Stimulated activated CD8-positive, alpha-beta memory T cell treated with anti-CD3 and anti-CD28 coated beads, Interleukin-7, amount 100 ng/mL, for 24 hours (primary cell): ENCODE measurements at places on chromosomes 2 and 18.

GRCh38 chr18:32732165-32732564 is 40.7 kb downstream of the KLHL14 start:
- no peak for DNase-seq

- DNase-seq: peak; percentile 83
Observed at GRCh38 chr2:171434013-171434989, at the start of gene DCAF17. Gene DCAF17 (plus strand): TSS chr2:171434226. CDS start chr2:171434578, 352 bp downstream.

GRCh38 chr18:5840547-5840946 is 54.8 kb downstream of the TMEM200C start:
- DNase-seq: no peak

DNA sequence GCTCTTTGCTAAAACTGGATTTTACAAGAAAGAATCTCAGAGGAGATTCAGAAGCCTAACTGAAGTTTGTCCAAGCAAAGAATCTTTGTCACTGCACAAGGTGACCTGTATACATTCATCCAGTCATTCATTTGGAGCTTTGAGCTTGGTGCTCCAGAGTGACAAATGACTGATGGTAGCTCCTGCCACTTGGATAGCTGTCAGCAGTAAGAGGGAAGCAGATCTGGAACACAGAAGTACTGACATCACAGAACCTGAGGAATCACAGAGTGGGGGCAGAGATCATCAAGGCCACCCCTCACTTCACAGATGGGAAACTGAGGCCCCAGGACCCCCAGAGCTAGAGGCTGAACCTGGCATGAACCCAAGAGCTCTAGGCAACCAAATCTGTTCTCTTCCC is 28.8 kb upstream of the IGFBP2 start:
- no peak for DNase-seq

GRCh38 chr18:54720620-54721019 is 107.7 kb upstream of the RAB27B start:
- DNase-seq: no peak

- no peak for DNase-seq
Observed at GRCh38 chr2:236882930-236883329, 202.8 kb upstream of the COPS8 start.

DNA sequence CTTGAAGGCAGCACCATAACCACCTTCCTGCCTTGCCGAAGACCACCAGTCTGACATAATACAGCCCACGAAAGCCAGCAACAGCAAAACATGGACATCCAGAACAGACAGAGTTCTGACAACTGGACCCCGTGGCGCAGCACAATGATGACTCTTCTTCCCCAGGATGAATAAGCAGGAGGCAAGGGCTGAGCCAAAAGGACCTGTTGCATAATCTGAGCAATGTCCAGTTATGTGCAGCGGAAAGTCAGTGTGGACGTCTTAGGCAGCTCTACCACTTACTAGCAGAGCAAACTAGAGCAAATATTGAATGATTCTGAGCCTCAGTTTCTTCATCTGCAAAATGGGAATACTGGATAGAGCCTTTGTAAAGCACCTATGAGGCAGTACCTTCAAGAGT is 225.1 kb downstream of the ZBTB7C start:
- no peak for DNase-seq

GRCh38 chr18:52722904-52723303 is 382.9 kb downstream of the DCC start:
- DNase-seq: no peak

GRCh38 chr2:198901894-198902293 is 555.8 kb downstream of the SATB2 start:
- DNase-seq: no peak

GRCh38 chr2:224952936-224953657 is 89.2 kb downstream of the DOCK10 start:
- DNase-seq: no peak

- DNase-seq: no peak
Observed at GRCh38 chr18:57668021-57668420, 46.4 kb upstream of the NARS1 start.

DNA sequence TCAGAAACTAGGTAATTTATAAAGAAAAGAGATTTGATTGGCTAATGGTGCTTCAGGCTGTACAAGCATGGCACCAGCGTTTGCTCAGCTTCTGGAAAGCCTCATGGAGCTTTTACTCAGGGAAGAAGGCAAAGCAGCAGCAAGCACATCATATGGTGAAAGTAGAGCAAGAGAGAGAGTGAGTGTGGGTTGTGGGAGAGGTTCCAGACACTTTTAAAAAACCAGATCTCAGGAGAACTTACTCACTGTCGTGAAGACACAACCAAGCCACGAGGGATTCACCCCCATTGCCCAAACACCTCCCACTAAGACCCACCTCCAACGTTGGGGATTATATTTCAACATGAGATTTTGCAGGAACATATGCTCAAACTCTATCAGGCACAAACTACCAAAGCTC is 554.6 kb upstream of the TNP1 start:
- DNase-seq: no peak

DNA sequence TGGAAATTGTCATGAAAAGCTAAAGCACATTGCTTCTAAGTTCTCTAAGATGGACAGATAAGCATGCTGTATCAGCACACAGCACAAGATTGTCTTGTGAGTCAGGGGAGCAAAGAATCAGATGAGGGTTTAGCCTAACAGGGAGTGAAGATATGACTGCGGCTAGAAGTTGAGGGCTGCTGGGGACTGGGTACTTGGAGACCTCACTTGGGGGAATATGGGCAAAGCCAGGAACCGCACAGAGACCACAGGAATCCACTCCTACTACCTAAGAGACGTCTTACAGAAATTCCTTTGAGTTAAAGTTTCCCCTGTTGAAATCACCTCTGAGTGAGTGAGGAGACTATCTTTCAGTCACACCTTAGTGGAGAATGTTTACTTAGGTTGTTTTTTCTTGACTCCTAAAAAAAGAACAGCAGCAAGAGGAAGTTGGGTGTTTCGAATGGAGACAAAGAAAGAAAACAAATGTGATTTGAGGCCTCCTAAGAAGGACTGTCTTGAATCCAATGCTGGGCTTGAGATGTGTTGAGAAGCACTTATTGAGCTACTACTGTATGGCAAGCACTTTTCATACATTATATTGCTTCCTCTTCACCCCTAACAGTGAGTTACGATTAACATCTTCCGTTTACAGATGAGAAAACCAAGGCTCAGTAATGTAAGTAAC is 100.7 kb downstream of the ANKRD44 start:
- DNase-seq: no peak

- DNase-seq: no peak
Observed at GRCh38 chr2:118810766-118811165, 36.7 kb downstream of the EN1 start.

GRCh38 chr18:38796762-38797161 is 1231.2 kb upstream of the CELF4 start:
- DNase-seq: no peak

- DNase-seq: no peak
Observed at GRCh38 chr18:26448714-26449159, 99.6 kb downstream of the KCTD1 start.

GRCh38 chr2:160252278-160252887 is 52.3 kb upstream of the ITGB6 start:
- no peak for DNase-seq

- DNase-seq: no peak
Observed at GRCh38 chr2:154771664-154772284, 73.3 kb downstream of the KCNJ3 start.

DNA sequence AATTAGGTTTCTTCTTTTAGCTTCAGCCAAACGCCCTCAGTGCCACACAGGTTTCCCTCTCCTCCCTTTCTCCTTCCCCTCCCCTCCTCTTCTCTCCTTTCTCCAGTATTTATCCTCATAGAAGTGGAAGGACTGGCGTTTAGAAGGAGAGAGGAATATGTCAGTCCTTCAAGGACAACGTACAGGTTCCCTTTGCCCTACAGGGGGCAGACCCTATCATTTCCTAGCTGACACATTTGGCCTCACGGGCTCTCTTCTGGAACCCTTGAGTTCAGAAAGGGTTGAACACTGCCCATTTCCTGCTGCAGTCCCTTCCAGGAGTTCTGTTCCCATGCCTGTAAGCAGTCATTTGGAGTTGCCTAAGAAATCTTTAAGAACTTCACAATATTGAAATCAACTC is 46.1 kb downstream of the CDCA7 start:
- no peak for DNase-seq

- DNase-seq: no peak
Observed at GRCh38 chr2:201900362-201900761, 94.0 kb downstream of the CDK15 start.

DNA sequence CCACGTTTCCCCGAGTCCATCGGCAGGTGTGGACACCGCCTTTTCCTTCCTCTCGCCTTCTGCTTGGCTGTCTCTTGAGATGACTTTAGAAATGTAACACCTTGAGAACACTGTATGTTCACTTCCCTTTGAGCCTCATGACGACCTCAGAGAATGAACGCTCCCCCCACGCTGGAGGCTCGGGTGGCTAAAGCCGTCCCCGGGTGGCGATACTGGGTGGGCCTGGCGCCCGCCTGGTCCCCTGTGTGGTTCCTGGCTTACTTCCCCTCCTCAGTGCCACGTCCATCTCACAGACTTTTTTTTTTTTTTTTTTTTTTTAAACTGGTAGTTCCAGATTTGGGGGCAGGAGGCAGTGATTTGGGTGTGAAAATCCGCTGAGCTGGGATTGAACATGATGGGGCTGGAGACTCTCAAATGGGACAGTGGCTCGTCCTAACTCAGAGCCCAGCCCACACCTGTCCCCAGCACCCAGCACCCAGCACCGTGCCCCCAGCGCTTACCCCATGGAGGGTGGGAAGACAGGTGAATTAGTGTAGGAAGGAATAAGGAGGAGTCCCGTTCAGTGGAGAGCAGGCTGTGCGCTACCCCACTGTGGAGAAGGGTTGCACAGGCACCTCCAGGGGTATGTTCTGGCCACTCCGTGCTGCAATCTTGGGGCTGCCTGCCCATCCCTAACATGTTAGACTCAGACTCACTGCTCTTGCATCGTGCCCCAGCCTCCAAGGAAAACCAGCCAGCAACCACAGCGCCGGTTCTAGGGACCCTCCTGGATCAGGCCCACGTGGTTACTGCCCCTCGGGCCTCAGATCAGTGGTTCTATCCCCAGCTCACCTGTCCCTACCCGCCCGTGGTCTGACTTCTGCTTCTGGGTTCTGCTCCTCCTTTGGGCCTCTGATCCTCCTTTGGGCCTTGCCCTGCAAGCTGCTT is 174.0 kb downstream of the ASB1 start:
- no peak for DNase-seq
